Fibroblast of lung (primary cell): ENCODE measurements at places on chromosomes 5 and 9. TPM values are rescaled to one million over a fixed set of nuclear protein-coding genes. Genes with fewer than 3 reads are reported as not detected.

DNA sequence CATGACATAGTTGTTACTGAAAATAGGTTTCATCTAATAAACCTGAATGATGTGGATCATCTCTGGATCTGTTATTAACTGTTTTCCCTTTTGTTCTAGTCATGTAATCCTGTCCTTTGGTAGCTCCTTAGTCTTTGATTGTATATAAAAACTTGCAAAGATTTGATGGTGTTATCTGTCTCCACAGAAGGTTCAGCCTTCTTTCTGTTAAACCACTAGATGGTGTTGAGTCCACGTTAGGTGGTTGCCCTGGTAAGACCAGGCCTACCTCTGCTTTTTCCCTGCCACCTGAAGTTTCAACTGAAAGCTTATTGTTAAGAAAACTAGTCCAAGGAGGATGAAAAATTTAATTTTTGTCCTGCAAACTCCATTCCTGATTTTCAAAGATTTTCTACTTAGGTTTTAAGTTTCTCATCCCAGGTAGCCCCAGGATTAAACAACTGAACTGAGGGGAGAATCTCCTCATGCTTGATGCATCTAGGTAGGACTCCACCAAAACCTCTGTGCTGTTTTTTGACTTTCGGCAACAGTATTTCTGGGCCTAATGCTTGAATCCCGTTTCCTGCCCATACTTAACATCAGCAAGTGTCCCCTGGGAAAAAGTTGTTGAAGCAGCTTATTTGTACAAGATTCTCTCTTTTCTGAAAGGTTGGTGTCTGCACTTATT, 68.5 kb downstream of the RICTOR start:
- no peak for DNase-seq

- DNase-seq = no peak
These were observed 82.2 kb upstream of the GABRP start for GRCh38 chr5:170701334-170701733.

Gene GGTA1
- total RNA-seq = under 0.01 TPM in 1 of 2 replicates, not detected in the other

DNA sequence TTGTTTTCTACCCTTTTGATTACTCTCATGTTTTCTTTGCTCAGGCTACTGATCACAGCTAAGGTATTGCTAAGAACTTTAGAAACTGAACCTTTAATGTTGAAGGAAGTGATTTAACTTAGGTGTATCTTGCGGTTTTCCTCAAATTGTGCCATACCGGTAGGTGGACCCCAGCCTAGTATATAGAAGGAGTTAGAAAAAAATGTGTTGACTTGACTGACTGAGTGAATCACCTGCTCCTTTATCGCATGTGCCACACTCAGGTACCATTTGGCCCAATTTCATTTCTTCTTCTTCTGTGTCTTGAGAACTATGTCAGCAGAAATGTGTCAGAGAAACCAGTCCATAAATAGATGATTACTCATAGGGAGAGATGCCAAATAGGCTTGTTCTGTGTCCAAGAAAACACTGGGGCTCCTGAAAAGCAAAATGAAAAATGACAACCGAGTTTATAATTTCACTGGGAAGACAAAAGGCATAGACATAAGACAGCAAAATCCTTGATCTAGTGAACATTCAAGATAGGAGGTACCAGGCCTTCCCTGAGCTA, 19.4 kb downstream of the PLPPR1 start:
- no peak for DNase-seq

DNA sequence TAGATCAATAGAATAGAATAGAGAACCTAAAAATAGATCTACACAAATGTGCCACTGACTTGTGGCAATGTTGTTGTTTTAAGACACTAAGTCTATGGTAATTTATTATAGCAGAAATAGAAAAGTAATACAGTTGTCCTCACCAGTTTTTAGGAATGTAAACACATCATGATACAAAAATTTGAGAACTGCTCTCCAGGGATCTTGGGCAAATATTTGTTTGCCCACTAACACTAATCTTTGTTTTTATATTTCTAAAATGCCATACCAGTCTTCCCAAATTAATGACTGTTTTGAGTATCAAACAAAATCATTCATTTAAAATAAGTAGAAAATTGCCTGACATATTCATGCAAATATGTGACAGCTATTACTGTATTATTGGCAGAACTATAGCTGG, 297.6 kb downstream of the BRINP1 start:
- peak; percentile 1 for DNase-seq

GRCh38 chr9:18071651-18072060, 402.3 kb upstream of the ADAMTSL1 start:
- peak; percentile 25 for DNase-seq

- no peak for DNase-seq
These were observed 154.1 kb downstream of the NTRK2 start for GRCh38 chr9:84823421-84824271.

DNA sequence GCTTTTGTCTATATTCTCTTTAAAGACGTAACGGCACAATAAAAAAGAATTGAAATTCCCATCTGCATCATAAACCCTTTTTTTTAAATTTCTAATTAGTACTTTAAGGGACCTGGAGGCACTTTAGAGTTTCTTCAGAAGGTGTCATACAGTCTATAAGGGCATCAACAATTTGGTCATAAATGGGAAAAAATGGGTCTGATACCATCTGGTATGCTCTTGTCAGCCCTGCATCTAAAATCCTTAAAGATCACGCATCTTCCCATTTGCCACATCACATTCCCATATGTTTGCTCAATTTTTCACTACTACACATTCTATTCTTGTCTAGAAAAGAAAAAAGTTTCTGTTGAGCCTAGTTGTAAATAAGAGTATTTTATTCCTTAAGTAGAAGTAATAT, 53.8 kb downstream of the COX7C start:
- DNase-seq = no peak

GRCh38 chr5:43304525-43304924, 8.7 kb downstream of the HMGCS1 start:
- peak; percentile 55 for DNase-seq

DNA sequence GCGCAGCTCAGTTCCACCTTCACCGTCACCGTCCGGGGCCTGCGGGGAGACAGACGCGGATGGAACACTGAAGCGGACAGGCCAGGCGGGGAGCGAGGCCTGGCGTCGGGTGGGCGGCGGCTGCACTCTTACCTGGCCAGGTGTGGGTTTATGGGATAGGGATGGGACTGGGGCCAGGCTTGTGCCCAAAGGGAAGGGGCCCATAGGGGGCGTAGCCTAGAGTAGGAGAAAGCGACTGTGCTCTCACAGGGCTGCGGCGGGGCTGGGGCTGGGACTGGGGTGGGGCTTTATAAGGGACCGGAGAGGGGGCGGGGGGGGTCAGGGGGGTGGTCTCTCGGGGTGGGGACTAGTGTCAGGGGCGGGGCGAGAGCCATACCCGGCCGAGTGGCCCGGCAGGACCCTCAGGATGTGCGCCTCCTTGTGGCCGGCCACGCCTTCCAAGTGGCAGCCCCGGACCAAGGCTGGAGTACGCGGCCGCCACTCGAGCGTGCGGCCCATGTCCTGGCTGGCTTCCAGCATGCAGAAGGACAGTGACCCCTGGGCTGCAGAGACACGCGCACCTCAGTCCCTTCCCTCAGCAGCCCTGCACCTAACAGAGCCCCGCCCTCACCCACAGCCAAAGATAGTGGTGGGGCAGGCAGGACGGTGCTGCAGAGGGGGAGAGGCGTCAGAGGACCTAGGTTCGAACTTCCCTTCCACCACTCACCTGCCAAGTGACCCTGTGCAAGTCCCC, 22.8 kb downstream of the FPGS start:
- no peak for DNase-seq

GRCh38 chr9:74511333-74511732, 14.2 kb downstream of the RORB start:
- DNase-seq = no peak

DNA sequence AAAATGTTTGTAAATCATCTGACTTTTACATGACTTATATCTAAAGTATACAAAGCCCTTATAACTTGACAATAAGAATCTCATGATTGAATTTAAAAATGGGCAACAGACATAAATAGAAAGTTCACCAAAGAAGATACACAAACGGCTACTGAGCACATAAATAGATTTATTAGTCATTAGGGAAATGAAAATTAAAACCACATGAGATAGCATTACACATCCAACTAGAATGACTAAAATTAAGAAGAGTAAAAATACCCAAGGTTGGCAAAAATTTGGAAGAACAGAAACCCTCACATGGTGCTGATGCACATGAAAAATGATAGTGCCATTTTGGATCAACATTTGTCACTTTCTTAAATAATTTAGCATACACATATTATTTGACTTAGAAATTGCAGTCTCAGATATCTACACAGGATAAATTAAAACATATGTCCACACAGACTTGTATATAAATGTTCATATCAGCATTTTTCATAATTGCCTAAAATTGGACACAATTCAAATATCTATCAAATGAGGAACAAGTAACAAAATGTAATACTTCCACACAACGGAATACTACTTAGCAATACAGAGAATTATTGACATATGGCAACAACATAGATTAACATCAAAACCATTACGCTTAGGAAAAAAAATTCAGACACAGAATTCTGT, 359.1 kb upstream of the DAB2 start:
- DNase-seq = peak; percentile 42

Gene FOXB2
- not detected in 2 replicates for total RNA-seq

DNA sequence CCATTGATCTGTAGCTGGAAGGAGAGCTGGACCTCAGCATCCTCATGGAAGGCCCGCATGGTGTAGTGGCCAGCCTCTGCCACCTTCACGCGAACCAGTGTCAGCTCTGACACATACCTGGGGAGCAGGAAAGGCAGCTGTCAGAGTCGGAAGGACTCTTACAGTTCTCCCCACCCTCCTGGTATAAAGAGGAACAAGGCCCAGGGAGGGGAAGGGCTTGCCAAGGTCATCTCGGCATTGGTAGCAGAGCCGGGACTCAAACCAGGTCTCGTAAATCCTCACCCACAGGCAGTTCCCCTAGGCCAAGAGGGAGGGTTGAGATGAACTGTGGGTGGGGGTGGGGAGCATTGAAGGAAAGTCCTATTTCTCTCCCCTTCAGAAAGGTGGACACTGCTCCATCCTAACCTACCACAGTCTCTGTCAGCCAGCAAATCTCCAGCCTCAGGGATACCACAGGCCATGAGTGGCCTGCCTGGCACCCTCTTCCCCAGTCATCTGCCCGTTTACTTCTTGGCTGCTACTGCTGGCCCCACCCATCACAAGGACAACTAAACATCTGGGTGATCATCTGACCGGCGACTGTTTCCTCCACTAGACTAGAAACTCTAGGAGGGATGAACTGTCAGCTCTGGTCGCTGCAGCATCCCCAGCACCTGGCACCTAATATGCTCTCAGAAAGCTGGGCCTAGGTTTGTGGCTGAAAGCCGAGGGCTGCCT, 23.5 kb downstream of the PDGFRB start:
- DNase-seq = no peak

DNA sequence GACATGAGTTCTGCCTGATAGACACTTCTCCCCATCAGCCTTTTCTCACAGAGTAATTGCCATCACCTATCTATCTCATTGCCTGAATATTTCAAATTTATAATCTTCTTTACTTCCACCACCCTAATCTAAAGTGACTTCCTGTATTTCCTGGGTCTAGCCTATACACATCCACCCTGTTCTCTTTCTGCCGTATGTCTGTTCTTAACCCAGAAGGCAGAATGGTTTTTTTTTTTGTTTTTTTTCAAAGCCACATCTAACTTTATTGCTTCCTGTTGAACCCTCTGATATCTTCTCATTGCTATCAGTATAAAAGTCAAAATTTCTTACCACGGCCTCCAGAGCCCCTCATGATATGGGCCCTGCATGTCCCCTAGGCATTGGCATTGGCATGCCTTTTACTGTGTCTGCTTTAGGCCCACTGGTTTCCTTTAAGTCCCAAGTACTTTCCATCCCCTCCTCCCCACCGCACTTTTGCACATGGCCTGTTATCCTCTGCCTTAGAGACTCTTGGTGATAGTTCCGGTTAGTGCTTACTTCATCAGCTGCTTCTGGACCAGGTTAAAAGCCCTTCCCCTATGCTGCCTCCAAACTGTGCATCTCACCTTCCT, 159.9 kb downstream of the MAN2A1 start:
- DNase-seq = no peak

- no peak for DNase-seq
These were observed 5.1 kb upstream of the SLC12A7 start for GRCh38 chr5:1116977-1117376.

- no peak for DNase-seq
These were observed 13.9 kb downstream of the TLR4 start for GRCh38 chr9:117718085-117718484.

DNA sequence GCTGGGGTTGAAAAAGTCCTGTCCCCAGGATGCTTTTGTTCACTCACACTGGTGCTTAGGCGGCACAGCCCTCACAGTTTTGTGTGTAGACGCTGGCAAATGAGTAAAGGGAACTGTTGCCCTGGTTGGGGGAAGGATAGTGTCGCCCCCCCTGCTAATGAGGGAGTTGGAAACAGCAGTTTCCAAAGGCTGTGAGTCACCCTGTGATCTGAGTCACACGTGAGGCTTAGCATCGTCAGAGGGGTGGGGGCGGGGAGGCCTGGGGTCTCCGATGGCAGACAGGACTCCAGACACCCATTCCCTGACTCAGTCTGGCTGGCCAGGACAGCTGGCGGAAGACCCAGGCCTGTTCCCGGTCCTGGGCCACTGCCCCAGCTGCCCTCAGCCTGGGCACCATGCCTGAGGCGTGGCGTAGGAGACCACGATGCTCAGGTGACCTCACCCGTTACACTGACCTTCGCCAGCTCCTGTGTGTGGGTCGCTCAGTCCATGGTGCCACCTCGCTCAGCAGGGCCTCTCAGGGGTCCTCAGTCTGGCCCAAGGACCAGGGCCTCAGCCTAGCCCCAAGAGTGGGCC, 2.9 kb downstream of the DNAJB5 start:
- DNase-seq = peak; percentile 92

GRCh38 chr5:180495991-180496741, 2.0 kb downstream of the CNOT6 start:
- no peak for DNase-seq

DNA sequence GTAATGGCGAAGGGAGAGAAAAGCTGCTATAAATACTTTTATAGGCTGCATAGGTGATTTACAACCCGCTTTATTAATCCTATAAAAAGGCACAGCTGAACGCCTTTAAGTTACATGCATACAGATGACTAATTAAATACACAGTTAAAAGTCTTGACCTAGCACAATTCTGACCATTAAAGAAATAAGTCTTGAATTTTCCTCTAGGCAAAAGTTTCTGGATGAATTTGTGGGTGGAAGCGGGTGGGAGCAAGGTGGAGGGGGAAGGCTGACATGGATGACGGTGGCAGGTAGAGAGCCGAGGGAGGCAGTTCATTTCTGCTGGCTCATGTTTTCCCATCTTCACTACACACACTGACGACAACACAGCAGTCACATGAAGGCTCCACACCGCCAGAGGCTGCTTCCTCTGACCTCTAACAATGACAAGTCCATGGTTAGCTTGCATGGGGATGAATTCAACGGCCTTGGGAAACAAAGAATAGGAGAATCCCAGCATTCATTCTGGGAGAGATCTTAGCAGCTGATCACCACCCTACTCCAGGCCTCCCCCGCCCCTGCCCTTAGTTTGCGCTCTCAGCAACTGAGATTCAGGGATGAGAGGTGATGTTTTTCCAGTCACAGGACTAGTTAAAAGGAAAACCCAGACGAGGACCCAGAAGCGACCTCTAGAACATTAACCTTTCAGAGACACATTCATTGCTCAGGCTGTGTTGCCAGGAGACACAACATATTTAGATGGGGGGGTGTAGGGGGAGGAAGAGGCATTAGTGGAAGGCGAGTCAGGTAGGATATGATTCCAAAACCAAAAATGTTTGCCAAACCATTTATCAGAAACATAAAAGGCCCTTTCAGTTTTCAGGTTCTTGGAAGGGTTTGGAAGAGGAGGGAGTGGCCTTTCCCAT, 329.3 kb downstream of the PIK3R1 start:
- no peak for DNase-seq

Gene ARL14EPL
- not detected in 2 replicates for total RNA-seq

GRCh38 chr9:90022474-90022873, 417.7 kb downstream of the GADD45G start:
- no peak for DNase-seq

Gene GALNT12
- total RNA-seq = 18.2 and 27.2 TPM in 2 replicates
